ENCODE measurements at places on chromosomes 11 and 22.
A peak's percentile ranks its signal among the peaks of the same experiment; 100 is the strongest.

- no peak for DNase-seq
Observed at GRCh38 chr22:20748731-20749428, 25.0 kb upstream of the SERPIND1 start.

GRCh38 chr22:31106731-31107177 is 614 bp downstream of the SELENOM start:
- DNase-seq: no peak

GRCh38 chr11:61335355-61335710 is 2.3 kb downstream of the TKFC start:
- no peak for DNase-seq

- DNase-seq: no peak
Observed at GRCh38 chr22:32701034-32701433, 100.5 kb upstream of the TIMP3 start.

DNA sequence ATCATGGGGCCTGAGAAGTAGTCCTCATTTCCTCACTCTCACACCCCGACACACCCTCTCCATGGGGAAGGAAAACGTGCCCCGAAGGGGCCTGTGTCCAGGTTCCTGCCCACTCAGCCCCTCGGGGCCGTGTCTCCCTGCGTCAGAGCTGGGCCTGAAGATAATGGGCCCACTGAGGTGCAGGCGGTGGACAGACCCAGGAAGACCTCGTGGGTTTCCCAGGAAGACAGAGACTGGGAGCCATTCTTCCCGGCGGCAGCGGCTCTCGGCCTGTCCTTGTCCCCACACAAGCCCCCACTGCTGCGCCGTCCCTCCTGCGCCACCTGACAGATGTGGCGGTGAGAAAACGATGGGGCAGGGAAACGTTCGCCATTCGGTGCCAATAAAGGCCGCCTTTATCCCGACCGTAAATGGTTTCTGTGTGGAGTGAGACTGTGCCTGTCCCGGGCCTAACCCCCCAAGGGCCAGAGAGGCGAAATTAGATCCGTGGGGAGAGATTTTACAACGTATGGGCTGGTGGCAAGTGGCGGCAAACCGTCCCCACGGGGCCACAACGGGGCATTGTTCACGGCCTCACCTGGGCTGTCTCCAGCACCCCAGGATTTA is 89.0 kb downstream of the CDKN1C start:
- DNase-seq: no peak

DNA sequence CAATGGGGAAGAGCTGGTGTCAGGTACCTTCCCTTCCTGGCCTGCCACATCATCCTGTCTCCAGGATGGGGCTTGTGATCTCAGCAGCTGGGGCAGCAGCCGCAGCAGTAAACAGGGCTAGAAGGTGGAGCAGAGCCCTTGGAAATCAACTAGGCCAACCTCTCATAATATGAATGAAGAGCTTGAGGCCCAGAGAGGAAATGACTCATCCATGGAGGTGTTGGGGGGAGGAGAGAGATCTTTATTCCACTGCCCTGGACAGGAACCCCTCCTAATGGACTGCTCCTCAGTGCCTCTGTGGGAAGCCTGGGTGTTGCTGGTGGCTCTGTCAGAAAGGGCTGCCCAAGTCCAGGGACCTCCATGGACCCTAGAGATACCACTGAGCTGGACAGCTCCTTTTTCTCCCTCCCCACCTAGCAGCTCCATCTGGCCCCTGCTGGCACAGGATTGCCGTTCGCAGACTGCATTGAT is 111.8 kb downstream of the OSBP2 start:
- DNase-seq: no peak

DNA sequence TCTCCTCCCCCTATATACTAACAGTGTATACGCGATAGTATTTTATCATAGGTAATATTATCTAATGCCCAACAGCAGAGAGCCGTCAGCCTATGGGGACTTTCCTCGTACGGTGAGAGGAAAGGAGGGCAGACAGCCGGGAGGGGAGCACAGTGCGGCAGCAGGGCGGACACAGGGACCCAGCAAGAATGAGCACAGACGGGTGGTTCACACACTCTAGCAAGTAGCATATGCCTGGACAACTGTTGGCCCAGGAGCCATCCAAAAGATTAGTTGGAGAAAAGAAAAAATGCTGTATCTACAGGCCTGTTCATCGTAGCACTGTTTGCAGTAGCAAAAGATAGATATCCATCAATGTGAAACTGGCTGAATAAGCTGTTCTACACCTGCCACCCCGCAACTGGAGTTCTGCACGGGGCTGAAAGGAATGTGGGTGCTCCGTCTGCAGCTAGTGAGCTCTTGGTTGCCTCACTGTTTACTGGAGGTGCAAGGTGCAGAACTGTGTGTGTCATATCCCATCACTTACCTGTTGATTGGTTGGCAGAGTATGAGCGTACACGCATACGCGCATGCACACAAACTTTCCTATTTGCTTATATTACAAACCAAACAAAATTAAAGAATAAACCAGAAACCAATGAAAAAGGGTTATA is 324.3 kb downstream of the TBC1D22A start:
- no peak for DNase-seq

DNA sequence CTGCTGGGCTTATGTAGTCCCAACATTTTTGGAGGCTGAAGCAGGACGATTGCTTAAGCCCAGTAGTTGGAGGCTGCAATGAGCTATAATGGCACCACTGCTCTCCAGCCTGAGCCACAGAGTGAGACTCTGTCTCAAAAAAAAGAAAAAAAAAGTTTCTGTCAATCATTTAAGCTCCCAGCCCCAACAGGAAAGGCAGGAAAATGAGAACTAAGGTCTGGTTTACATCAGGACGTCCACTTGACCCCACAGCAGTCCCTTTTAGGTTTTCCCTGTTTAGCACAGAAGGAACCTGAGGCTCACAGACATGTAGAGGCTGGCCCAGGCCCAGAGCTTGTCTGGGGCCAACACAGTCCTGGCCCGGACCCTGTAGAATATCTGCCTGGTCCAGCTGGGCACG is 9.2 kb upstream of the TTLL1 start:
- no peak for DNase-seq

DNA sequence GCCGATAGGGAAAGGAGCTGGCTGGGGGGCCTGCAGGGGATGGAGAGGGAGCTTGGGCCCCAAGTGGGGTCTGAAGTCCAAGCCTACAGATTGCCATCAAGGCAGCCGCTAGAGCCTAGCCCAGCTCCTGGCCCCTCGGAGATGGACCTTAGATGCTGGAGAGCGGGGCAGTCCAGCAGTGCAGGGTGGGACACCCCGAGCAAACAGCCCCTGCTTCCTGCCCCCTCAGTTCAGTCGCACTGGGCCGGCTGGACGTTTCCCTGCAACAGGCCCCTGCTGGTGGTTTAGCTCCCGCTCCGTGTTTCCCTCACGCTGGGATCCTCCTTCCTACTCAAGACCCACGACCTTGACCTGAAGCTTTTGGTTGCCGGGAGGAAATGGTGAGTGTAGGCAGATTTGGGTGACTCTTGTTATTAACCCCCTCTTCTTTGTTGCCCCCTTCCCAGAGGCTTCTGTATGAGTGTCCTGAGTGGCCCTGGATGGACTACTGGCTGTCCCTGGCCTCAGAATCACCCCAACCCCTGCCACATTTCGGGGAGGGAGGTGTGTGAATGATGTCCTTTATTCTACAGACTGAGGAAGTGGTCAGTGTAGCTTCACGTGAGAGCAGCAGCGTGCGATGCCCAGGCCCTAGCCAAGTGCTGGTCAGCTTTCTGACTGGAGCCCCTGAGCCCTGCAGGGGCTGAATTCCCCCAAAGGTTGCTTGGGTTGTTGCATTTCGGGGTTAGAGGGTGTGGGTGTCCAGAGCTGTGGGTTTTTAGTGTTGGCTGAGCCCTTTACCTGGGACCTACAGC is 2.7 kb downstream of the ST3GAL4 start:
- DNase-seq: no peak

GRCh38 chr11:3879967-3880542 is 24.6 kb downstream of the STIM1 start:
- no peak for DNase-seq

- DNase-seq: no peak
Observed at GRCh38 chr11:114713756-114714155, 35.4 kb downstream of the NXPE2 start.

GRCh38 chr22:36016684-36017083 is 11.9 kb downstream of the RBFOX2 start:
- no peak for DNase-seq

GRCh38 chr11:117464778-117465177 is 137.1 kb downstream of the CEP164 start:
- no peak for DNase-seq

DNA sequence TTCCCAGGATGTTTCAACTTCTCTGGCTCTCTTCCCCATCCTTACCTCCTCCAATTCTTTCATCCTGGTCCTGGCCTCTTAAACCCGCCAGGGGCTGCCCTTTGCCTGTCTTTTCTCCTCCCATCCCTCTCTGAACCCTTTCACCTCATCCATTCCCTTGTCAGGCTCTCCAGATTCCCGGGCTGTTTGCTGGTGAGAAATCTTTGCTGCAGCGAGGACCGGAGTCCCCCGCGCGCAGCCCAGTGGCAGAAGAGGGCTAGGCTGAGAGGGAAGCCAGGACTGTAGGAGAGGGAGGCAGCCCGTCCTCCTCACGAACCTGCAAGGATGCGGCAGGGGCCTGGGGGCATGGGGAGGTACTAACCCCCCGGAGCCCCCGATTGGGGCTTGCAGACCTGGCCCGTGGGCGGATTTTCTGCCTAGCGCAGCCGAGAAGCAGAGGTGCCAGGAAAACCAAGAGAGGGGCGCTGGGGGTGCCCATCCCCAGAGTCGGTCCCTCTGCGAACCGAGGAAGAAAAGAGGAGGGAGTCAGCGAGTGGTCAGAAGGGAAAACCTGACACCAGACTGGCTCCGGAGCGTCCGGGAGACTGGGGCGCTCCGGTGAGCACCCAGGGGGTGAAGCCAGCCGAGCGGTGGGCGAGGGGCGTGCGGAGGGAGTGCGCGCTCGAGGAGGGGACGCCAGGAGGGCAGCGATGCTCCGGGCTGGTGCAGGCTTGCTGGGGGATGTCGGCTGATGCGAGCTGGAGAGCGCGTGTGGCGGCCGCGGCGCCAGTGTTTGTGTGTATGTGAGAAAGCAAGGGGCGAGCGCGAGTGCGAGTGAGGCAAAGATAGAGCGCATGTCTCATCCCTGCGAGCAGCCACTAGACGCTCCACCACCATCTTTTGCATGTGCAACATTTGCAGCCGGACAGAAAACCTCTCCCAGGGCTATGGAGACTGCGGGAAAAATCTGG is at the start of gene GRIA4:
TSS of gene GRIA4 (plus strand) at position 242 of the 950 bp plus-strand sequence. CDS start 925 bp downstream, outside the sequence.
- no peak for DNase-seq

- DNase-seq: no peak
Observed at GRCh38 chr22:50439314-50439870, 35.4 kb downstream of the SBF1 start.

DNA sequence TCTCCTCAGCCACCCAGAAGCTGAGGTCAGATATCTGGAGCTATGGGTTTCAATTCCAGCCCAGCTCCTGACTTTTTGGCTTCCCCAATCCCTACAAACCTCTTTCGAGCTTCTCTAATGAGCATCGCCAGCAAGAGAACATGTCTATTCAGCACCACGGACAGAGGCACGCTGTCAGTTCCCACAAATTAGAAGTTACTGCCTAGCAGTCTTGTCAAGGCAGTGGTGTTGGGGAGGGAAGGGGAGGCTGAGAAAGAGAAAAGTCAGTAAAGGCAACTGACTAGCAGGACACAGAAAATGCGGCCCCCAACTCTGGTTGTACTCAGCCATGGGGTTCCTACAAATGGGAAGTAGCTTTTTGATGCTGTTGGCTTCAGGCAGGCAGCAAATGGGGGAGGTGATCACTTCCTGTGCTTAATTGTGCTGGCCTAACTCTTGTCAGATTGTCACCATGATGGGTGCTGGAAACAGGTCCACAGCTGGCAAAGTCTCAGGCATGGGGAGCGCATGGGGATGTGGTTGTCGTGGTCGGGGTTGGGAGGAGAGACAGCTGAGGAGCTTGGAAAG is 205.9 kb downstream of the ST3GAL4 start:
- peak; percentile 20 for DNase-seq

GRCh38 chr11:75140269-75141138 is 10.4 kb upstream of the SLCO2B1 start:
- DNase-seq: peak; percentile 20

DNA sequence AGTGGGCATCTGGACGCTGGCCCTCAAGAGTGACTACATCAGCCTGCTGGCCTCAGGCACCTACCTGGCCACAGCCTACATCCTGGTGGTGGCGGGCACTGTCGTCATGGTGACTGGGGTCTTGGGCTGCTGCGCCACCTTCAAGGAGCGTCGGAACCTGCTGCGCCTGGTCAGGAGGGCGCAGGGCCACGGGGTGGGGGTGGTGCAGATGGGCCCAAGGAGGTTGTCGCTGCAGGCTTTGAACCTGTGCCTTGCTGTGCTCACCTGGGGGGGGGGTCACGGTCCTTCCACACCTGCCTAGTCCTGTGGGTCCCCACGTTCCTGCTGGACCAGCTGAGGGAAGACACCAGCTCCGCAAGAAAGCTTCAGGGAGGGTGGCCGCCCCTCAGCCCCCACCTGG is 3.5 kb downstream of the CD151 start:
- DNase-seq: no peak

- no peak for DNase-seq
Observed at GRCh38 chr11:79150966-79151365, 289.9 kb downstream of the TENM4 start.

- DNase-seq: no peak
Observed at GRCh38 chr11:117972629-117973502, 13.3 kb upstream of the IL10RA start.

DNA sequence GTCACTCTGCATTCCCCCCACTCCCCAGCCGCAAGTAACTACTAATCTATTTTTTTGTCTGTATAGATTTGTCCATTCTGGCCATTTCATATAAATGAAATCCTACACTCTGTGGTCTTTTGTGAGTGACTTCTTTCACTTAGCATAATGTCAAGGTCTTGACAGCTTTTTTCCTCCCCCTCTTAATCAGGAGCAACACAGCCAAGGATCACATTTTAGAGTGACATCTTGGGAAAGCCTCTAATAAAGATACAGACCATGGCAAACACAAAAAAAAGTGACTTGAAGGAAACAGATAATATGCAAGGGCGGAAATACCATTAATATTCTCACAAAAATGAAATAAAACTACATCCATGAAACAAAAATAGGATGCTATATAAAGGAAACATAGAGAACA is 43.9 kb downstream of the RAB30 start:
- no peak for DNase-seq

DNA sequence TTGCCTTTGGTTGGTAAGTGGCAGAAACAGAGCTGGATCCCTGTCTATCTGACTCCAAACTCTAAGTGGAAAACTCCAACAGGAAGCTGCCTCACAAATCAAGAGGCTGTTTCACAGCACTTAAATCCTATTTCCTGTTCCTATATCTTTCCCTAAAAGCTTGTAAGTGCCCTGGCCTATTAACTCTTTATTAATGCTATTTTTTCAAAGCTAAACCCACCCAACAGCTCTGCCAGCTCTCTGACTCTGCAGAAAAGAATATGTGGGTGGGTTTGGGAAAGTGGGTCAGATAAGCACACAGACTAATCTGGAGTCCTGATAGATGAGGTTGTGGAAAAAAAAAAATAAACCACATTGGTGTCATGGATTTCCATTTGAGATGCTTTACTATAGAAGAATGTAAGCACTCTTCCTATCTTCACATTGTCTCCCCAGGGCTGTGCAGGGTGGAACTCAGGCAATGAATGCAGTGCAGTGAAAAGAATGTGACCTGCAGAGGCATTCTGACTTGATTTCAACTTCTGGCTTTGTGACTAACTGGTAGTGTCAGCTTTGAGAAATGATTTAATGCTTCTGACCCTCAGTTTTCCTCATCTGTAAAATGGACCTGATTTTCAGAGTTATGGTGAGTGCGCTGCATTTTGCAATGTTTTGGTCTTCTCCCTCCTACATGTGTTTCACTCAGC is 125.6 kb downstream of the AASDHPPT start:
- no peak for DNase-seq
